NCI-H1417 treated with DMSO at 0.1 percent for 48 hours (cell line): ENCODE measurements at places on chromosomes 16 and 17.

DNA sequence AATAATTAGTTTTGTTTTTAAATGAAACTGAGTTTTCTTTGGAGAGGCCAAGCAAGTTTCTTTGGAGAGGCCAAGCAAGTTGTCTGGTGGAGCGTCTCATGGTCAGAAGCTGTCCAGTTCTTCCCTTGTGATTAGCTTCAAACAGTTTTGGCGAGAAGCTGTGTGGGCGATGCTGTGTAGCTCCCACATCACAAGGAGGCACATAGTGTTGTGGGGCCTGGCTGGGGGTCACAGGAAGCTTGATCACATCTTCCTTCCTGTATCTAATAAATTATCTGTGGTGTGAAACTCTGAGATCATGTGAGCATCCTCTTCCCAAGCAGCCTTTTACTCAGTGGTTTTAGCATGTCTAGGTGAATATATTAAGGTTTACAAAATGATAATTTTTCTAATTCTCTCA lies 33.9 kb downstream of the SPECC1 start:
- no peak for DNase-seq

DNA sequence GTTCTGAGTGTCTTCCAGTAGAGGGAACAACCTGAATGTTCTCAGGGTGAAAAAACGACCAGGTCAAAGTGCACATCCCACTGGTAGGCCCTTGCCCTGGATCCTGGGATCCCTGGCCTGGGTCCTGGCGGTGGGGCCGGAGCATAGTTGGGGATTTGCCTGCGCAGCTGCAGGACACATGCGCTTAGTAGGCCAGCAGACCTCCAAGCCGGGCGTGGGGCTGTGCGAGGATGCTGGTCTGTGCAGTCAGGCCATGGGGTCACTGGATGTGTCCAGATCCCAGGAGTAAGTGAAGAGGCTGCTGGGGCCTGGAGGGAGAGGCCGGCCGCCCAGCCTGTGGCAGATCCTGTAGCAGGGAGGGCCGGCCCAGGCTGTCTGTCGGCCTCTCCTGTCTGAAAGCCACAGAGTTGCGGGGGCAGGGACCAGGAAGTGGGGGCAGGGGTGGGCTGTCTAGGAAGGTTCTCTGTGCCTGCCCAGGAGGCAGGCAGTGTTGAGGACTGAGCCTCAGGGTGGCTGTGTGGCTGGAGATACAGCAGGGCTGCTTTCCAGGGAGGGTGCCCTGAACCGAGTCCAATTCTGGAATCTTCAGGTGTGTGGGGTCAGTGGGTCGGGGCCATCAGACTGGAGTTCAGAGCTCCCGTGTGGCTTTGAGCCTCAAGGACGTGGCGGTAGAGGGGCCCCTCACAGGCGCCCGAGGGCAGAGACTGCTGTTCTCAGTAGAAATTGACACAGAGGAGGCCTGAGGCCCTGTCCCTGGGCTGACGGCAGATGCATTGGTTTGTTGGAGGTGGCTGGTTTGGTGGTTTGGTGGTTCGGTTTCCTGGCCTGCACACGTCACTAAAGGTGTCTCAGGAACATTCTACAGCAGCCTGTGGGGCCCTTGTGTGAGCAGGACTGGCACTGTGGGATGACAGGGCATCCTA lies 17.2 kb upstream of the NUDT16L1 start:
- no peak for DNase-seq

DNA sequence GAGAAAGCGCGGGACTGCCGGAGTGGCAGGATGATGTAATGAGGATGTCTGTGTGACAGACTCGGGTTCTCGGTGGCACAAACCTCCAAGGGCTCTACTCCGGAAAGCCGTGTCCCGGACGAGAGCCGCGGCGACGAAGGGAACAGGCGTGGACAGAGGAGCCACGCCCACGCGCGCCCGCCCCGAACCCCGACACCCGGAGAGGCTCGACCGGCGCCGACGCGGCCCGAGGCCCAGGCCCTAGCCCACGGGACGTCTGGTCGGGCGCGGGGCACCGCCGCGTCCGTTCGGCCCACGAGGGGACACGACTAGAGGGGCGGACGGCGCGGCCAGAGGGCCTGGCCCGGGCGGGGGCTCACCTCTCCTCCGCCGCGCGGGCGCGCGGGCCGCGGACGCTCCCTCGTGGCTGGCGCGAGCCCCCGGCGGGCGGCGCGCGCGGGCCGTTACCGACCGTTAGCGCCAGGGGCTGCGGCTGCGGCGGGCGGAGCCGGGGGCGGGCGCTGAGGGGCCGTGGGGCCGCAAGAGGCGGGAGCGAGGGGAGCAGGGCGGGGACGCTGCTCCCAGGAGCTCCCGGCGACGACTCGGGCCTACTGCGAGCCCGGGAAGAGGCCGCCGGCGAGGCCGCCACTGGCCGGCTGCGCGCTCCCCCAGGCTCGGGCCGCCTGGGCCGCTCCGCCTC lies 2.1 kb upstream of the IRX5 start:
- no peak for DNase-seq

GRCh38 chr17:64354396-64354795 lies 36.3 kb downstream of the PECAM1 start:
- no peak for DNase-seq

- DNase-seq, result no peak
Measured at GRCh38 chr17:21330436-21331160, 45.6 kb upstream of the KCNJ12 start.

DNA sequence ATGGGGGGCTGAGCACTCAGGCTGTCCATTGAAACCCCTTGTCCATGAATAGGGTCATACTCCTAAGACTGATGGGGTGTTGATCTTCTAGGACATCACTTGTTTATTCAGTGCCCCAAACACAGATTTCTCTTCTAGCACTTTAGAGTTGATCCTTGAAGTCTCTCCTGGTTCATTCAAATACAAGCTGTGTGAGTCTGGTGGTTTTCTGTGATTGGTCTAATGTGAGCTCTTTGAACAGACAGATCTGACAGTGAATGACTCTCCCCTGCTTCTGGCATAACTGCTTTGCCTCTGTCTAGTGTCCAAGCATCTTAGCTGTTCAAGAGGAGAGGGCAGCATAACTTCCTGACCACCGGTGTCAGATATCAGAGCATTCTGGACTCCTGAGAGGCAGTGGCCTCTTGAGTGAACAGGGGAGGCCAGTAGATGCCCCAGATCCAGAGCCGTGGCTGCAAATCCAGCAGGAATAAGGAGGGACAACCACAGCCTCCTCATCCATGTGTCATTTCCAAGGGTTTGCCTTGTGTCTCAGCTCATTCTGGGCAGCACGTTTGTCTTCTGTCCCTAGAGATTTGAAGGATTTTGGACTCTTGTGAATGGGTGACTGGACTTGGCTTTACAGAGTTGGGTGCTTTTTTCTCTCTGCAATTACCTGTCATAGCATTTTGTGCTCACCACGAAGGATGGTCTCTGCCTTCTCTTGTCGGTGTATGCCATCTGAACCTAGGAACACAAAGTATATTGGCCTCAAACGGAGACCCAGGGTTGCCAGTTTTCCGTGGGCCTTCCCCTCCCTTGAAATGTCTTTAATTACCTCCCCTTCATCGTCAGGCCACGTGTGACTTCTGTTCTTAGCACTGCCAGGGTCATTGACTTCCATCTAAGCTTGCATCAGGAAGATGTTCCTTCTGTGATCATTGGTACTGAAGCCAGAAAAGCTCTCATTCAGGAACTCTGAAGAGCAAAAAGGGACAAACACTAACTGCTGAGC lies 13.9 kb upstream of the CLEC18C start:
- no peak for DNase-seq

GRCh38 chr17:68516732-68517131 lies 4.5 kb downstream of the PRKAR1A start:
- DNase-seq, result no peak

DNA sequence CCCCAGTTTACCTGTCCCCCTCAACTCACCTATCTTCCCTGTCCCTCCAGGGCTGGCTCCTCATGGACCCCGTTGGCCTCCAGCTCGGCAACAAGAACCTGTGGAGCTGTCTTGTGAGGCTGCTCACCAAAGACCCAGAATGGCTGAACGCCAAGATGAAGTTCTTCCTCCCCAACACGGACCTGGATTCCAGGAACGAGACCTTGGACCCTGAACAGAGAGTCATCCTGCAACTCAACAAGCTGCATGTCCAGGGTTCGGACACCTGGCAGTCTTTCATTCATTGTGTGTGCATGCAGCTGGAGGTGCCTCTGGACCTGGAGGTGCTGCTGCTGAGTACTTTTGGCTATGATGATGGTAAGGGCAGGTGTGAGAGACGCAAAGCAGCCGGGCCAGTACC lies 31.3 kb downstream of the NLRC5 start:
- DNase-seq, result no peak

DNA sequence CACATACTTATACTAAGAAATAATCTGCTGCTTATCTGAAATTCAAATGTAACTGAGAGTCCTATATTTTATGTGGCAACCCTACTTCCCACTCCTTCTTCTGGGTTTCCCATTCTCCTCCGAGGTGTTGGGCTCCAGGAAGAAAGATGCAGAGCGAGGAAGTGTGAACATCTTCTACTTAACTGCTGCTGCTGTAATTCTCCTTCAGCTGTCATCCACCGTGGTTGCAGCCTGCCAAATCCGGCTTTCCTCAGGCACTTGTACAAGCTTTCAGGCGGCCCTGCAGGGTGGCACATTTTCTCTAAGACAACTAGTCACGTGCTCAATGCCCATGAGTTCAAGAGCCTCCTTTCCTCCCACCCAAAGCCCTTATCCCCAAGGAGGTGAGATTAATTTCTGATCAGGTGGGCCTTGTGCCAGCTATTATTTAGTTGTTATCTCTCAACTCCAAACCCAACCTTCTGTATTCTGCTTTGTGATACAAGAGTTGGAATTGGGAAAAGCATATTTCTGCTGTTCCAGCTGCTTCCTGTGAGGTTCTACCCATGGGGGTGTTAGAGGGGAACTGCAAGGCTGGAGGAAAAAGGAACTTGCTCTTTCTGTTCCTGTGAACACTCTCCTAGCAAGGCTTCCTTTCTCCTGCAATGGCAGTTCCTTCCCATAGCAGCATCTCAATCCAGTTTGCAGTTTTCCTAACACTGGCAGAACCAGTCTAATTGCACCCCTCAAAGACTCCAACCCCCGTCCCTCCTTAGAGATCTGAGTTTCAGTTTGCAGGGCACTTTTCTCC lies 67.6 kb upstream of the RBBP6 start:
- no peak for DNase-seq

- no peak for DNase-seq
Measured at GRCh38 chr16:66515596-66516508, 34.1 kb downstream of the TK2 start.

GRCh38 chr16:56475201-56475600 lies 23.8 kb downstream of the OGFOD1 start:
- DNase-seq, result no peak

DNA sequence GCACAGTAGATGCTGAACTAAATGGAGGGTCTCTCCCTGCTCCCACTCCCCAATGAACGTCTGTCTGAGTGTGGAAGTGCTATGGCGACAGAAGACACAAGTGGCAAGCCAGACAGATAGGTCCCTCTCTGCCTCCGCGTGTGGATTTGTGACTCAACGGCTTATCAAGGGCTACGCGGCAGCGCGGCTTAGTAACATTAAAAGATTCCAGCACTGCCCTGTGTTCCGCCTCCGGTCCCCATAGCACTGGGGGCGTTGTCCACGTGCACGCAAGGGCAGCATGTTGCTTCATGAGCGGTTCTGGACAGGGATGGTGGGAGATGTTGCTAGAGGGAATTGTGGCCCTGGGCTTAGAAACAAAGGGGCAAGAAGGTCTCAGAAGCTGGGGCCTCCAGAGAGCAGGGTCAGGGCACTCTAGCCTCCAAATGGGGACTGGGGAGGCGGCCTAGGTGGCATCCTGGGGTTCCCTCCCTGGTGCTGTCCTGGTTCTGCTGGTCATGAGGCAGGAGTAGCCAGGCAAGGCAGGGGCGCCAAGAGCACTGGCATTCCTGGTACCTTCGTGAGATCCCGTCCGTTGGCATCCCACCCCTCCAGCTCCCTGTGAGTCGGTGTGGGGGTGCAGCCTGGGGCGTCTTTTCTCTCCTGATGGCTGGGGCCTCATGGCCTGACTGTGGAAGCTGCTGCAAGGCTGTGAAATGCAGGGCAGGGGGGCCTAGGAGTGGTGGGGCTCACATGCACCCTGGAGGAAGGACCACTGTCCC lies 9.1 kb downstream of the CRHR1 start:
- no peak for DNase-seq

DNA sequence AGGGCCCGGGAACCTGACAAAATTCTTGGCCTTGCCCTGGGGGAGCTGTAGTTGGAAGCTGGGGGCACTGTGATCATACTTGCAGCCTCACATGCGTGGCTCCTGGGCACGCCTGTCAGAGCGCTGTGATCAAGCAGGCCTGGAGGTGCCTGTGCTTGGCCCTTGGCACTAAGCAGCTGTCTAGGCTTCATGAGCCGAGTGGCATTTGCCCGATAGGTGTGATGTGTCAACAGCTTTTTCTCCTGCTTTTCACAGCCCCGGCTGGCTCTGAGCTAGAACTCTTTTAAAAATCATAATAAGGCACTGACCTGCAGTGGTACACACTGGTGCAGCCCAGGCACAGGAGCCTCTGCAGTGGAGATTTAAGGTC lies 113.8 kb downstream of the SOCS1 start:
- DNase-seq, result no peak

- no peak for DNase-seq
Measured at GRCh38 chr17:67294451-67295199, 49.6 kb upstream of the HELZ start.

GRCh38 chr16:20844588-20844987 lies 38.3 kb downstream of the REXO5 start:
- no peak for DNase-seq

DNA sequence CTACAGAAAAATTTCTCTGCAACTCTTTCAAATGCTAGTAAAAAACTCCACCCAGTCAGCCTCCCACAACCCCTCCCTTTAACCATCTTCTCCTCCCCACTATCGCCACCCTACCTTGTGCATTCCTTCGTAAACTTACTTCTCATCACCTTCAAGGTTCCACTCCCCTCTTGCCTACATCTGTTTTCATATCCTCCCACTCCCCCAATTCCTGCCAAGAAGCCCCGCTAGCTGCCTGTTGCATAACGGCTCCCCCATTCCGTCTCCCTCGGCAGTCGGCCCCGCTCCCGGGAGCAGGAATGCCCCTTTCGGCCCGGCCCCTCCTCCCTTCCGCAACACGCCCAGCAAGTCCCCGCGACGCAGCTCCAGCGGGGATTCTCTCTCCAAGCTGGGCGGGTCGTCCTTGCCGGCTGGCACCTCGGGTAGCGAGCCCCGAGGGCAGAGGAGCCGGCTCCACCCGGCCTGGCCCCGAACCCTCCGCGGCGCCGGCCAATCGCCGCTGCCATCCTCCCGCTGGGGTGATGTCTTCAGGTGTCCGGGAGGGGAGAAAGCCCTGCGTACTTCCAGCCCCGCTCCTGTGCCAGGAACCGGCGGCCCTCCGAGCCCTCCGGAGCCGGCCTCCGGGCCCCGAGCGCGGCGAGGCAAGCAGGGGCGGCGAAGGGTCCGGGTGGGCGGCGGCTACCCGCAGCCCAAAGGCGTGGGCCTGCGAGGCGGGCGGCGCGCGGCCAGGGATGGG lies 1.5 kb downstream of the PHLPP2 start:
- no peak for DNase-seq

GRCh38 chr17:17060930-17061329 lies 18.7 kb downstream of the MPRIP start:
- no peak for DNase-seq

GRCh38 chr16:12119562-12119961 lies 143.0 kb downstream of the SNX29 start:
- no peak for DNase-seq

GRCh38 chr16:2771496-2772402 lies 5.3 kb downstream of the ELOB start:
- DNase-seq, result no peak
